M059J (cell line): ENCODE measurements at places on chromosomes 5 and 9. TPM values are rescaled to one million over a fixed set of nuclear protein-coding genes. Genes with fewer than 3 reads are reported as not detected.

The ENHO gene
- 0.71 and 2.0 TPM in 2 replicates for total RNA-seq

DNA sequence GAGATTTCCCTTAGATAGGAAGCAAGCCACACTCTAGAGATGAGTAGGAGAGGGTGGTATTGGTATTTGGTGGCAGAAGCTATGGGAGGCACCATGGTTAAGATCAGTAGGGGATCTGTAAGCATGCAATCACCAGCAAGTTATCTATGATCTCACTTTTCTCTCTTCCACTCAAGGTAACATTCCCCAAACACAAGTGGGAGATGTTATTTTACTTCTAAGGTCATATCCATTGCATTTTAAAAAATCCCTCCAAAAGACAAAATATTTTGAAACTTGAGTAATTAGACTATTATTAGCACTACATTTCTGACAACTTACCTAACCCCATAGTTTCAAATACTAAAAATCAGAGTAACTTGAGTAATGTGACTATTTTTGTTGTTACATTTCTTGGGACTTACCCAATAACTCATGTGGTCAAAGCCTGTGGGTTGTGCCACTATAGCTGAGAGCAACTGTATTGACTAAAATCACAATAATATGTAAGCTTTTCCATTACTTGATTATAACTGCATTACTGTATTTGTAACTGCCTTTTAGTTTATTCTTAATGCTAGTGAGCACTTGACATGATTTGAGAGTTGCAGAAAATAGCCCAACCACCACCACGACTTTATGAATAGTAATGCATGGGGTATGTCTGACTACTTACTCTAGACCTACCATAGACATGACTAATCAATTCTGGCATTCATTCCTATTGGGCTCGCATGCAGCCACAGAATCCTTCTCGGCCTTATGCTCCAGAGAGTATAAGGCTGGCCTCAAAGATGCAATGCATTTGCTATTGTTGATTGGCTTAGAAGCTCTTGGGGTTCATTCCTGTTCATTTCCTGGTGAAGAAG, 264.7 kb downstream of the TRIM32 start:
- peak; percentile 95 for DNase-seq

The RASA1 gene
- total RNA-seq = 20.1 and 31.3 TPM in 2 replicates

The EGFLAM gene
- total RNA-seq = 0.02 TPM in 1 of 2 replicates, not detected in the other

DNA sequence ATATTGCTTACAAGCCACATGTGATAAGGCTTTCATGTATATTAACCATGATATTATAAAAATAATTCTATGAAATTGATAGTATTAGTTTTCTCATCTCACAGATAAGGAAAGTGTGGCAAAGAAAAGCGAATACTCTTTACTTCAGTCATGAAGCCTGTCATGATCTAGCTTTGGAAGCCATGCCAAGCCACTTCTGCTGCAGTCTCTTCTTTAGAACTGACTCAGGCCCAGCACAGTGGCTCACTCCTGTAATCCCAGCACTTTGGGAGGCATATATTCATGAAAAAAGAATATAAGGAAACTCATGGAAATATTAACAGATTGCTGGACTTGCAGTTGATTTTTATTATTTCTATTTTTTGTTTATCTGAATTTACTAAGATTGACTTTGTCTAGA, 42.9 kb upstream of the PJA2 start:
- DNase-seq = no peak

The ISL1 gene
- not detected in 2 replicates for total RNA-seq

GRCh38 chr5:31470608-31471007, 61.3 kb downstream of the DROSHA start:
- no peak for DNase-seq

The IL4 gene
- not detected in 2 replicates for total RNA-seq

The FOXD4L5 gene
- 0.07 TPM in 1 of 2 replicates, not detected in the other for total RNA-seq

DNA sequence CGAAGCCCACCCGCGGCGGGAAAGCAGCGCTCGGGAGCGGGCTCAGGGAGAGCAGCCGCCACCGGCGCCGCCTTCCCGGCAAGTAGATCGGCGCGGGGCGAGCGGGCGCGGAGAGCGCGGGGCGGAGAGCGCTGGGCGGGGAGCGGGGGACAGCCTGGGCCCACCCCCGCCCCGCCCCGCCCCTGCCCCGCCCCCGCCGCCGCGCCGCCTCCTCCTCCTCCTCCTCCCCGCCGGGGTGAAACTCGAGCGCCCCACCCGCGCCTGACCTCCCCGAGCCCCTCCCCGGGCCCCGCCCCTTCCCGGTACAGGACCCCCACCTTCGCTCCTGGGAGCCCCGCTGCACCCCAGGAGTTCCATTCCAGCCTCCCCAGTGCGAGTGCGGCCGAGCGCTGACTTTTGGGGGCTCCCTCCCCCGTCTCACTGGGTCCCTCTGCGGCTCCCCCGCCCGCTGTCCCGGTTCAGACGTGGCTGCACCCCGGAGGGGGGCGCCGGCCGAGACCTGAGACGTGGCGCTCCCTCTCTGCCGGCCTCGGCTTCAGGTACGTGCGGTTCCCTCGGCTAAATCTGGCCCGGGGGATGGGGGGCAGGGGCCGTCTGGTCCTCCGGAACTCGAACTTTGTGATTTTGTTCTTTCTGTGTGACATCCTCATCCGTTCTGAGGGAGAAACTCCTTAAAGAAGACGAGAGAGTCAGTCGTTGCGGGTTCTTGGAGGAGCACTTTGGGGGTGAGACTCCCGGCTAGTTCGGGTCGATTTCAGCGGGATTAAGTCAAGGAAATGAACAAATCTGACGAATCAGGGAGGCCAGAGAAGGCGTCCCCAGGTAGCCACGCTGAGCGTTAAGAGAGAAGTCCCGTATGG, at the start of gene SEMA5A:
Gene SEMA5A, minus strand, starts transcription at position 84 of the 860 bp plus-strand sequence. CDS start 166,129 bp downstream, outside the sequence.
- DNase-seq = peak; percentile 60

DNA sequence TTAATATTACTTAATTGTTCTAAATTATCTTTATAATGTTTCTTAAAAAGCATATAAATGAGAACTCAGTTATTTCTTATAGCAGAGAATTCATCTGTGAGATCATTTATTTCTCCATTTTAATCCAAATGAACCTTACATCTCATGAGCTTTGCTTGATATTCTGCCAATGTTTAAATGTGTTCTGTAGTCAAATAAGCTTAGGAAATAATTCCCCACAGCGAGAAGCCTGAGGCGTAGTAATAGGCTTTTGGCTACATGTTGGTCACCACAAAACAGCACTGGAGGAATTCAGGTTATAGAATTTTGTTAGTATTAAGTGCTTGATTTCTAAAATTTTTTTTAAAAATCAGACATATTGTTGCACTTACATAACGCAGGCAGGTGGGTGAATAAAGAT, 585.3 kb upstream of the RORB start:
- no peak for DNase-seq

DNA sequence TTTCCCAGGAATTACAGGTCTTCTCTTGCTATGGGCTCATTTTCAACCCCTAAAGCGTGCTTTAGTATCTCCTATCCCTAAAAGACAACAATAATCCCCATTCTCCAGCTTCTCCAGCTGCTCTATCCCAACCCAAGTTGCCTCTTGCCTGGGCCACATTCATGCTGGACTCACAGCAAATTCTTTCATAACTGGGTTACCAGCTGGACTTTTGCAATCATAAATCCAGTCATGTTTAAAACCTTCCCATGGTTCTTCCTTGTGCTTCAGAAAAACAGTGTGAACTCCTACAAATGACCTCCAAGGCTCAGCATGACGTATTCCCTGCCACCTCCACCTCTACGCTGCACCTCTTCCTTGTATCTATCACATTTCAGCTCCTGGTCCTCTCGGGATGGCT, 346.9 kb downstream of the GADD45G start:
- no peak for DNase-seq

The C8G gene
- total RNA-seq = 0.89 TPM in 1 of 2 replicates, not detected in the other
